NCI-H1417 treated with DMSO at 0.1 percent for 48 hours (cell line): ENCODE measurements at places on chromosomes 5 and 9.

GRCh38 chr5:10719965-10720364 is 41.1 kb downstream of the DAP start:
- DNase-seq = no peak

DNA sequence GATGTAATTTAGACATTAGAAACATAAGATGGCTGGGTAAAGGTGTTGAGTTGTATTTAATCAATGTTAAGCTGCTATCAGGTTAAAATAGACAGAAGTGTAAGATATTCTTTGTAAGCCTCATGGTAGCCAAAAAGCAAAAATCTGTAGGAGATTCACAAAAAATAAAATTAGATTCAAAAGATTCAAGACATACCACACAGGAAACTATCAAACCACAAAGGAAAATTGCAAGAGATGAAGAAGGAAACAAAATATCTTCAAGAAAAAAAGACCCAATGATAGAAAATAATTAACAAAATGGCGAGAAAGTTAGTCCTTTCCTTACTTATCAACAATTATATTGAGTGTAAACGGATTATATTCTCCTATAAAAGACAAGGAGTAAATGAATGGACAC is 15.3 kb downstream of the XRCC4 start:
- no peak for DNase-seq

GRCh38 chr5:180807046-180807445 is 4.4 kb upstream of the MGAT1 start:
- DNase-seq = no peak

DNA sequence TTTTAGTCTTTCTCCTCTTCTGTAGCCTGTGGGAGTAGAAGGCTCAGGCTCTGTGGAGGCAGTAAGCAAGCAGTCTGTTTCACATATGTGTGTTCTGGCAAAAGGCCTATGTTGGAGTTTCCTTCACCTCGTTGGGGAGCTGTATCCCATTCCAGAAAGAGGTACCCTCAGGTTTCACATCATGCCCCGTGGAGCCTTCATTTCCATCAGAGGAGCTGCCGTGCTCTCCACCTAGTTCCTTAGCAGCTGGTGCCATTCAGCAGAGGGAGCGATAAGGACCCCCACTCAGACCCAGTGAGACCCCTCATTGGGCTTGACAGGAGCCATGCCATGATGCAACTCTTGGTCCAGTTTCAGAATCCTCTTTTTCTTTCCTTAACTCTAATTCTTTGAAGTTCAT is 50.6 kb upstream of the ANGPTL2 start:
- DNase-seq = no peak

DNA sequence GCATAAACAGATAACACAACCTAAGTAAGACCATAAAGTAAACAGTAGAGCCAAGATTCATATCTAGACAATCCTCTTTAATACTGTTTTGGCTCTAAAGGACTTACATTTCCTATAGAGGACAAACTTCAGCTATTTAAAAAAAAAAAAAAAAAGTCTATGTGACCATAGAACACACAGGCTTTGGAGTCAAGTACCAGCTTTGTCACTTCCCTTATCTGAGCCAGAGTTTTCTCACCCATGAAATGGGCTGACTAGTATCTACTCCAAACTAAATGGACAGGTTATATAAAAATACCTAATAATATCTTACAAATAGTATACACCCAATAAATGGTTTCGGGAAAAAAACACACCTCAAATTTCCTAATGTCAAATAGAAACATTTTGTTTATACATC is 81.3 kb downstream of the STRBP start:
- DNase-seq = no peak

GRCh38 chr5:124948062-124948753 is 201.8 kb upstream of the ZNF608 start:
- no peak for DNase-seq

- no peak for DNase-seq
Measured at GRCh38 chr9:107308461-107308860, 25.4 kb downstream of the RAD23B start.

- no peak for DNase-seq
Measured at GRCh38 chr5:10662661-10663488, 98.2 kb downstream of the DAP start.

GRCh38 chr5:90097082-90097477 is 312.5 kb downstream of the CETN3 start:
- no peak for DNase-seq

GRCh38 chr5:132389585-132390286 is 20.2 kb downstream of the SLC22A5 start:
- DNase-seq = no peak

GRCh38 chr5:142363619-142363963 is 38.8 kb upstream of the SPRY4 start:
- DNase-seq = no peak

DNA sequence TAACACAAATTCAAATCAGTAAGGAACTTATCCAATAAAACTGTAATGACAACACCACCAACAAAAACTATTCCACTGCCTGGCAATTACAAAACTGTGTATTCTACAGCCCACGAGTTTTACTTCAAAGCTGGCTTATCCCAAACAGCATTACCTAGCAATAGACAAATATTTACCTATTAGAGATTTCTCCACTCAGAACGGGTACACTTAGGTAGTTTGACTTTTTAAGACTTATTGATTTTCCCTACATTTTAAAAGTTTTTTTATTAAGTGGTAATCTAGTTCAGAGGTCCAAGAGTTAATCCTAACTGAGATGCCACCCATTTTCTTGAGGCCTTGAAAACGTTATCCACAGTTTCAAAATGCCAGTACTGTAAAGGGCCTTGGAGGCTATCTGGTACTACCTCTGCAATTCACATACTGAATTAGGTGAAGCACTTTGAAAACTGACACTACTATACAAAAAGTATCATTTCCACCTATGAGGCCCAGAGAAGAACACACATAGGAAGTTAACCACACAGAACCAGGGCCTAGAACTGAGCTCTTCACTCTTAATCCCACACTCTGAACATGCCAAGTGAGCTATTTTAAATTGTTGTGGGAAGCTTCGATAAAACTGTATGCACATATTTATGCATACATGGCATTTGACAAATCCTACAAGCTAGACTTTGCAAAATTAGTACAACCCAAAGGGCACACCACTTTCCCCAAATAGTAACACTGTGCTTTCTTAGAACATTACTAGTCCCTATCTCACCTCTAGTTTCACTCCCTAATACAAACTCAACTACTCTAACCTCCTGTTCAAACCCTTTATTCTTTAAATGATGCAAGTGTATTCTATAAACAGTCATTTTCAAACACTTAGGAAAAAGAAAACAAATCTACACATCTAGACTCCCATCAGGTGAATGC is 2.1 kb downstream of the NADK2 start:
- DNase-seq = no peak

- DNase-seq = no peak
Measured at GRCh38 chr5:73955271-73955846, 329.4 kb downstream of the ARHGEF28 start.

DNA sequence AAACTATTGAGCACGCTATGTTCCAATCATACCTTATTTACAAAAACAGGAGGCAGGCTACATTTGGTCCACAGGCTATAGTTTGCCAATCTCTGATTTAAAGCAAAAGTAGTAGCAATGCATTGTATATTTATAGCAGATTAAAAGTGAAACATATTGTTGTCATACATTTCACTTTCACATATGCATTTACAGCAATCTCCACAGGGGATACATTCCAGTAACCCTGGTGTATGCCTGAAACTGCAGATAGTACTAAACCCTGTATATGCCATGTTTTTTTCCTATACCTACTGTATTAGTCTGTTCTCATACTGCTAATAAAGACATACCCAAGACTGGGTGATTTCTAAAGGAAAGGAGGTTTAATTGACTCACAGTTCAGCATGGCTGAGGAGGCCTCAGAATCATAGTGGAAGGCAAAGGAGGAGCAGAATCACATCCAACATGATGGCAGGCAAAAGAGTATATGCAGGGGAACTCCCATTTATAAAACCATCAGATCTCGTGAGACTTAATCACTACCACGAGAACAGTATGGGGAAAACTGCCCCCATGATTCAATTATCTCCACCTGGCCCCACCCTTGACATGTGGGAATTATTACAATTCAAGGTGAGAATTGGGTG is 5.9 kb upstream of the CSF1R start:
- no peak for DNase-seq

- DNase-seq = no peak
Measured at GRCh38 chr5:14668181-14668591, 3.7 kb downstream of the OTULIN start.

DNA sequence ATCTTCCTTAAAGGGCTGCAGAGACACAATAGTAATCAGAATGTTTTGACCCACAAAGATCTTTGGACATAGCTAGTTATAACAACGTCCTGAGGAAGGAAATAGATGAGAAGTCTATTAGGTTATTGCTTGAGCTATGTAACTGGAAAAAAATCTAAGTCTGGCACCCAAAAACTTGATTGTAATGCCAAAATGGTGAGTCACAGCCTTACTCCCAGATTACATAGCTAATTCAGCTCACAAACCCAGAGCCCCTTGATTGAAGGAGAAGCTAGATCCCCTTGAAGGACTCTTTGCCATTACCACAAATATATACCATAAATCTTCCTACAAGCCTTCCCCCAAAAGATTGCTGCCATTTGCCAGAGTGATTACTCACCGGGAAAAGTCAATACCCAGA is 341.8 kb upstream of the KIF2A start:
- DNase-seq = no peak

DNA sequence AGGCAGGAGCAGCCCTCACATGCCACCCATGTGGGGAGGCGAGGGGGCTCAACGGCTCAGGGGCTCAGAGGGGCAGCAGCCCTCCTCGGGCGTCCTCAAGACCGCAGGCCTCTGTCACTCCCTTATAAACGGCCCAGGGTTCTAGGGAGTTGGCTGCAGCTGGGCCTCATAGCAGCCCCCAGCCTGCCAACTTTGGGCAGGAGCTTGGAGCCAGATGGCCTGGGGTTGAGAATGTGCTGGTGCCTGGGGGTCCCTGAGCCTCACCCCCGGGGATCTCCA is 51.0 kb upstream of the RNU6ATAC start:
- no peak for DNase-seq

- DNase-seq = no peak
Measured at GRCh38 chr5:150192462-150192861, 2.6 kb downstream of the SLC6A7 start.

DNA sequence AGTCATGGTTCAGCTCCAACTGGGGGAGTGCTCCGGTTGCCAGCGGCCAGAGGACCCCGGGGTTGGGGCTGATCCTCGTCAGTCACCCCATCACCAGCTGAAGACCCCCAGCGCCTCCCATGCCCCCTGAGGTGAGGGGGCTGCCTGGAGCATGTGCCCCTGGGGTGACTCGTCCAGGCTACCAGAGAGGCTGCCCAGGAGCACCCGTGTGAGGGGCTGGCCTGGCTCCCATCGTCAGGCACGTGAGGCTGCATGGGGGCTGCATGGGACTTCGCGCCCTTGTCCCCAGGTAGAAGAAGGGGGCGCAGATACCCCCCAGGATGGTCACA is 46.4 kb upstream of the EGFL7 start:
- no peak for DNase-seq

DNA sequence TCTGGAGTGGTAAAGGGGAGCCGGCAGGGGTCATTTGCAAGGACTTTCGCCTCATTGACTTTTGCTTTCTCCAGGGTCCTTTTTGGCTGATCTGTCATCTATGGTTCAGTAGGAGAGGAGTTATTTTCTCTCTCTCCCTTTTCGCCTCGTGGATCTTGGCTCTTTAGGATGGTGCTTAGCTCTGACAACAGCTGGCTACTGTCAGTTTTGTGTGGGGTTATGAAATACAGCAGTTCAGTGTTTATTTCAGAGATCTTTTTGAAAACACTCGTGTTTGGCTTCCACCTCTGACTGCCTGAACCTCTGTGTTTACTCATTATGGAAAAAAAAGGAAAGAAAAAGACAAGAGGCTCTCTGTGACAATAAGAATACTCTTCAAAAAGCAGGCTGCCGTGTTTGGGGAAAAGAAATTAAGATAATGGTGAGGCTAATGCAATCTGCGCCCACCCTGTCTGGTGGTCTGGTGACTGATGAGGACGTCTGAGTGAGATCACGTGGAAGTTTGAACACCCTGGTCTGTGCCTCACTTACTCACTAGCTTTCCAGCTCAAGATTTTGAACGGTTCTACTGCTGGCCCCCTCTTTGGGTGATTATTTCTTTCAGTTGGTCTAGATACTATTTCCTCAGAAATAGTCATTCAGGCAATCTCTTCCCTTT is 567.7 kb downstream of the CAAP1 start:
- DNase-seq = no peak

GRCh38 chr9:4435197-4435596 is 55.1 kb upstream of the SLC1A1 start:
- DNase-seq = no peak

DNA sequence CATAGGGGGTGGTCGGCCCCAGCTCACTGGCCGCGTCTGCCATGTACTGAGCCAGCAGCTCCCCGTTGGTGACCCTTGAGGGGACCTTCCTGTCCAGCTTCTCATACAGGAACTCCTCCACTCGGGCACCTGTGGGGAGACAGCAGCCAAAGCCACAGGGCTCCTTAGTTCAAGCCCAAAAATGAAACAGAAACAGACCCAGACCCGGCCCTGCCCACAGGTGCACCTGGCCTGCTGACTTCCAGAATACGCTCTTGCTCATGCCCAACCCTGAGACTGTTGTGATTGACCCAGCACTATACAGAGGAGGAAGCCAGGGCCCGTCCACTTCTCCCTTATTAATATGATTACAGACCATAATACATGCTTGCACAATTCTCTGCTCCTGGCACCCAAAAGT is 7.0 kb downstream of the SH3GLB2 start:
- DNase-seq = no peak

DNA sequence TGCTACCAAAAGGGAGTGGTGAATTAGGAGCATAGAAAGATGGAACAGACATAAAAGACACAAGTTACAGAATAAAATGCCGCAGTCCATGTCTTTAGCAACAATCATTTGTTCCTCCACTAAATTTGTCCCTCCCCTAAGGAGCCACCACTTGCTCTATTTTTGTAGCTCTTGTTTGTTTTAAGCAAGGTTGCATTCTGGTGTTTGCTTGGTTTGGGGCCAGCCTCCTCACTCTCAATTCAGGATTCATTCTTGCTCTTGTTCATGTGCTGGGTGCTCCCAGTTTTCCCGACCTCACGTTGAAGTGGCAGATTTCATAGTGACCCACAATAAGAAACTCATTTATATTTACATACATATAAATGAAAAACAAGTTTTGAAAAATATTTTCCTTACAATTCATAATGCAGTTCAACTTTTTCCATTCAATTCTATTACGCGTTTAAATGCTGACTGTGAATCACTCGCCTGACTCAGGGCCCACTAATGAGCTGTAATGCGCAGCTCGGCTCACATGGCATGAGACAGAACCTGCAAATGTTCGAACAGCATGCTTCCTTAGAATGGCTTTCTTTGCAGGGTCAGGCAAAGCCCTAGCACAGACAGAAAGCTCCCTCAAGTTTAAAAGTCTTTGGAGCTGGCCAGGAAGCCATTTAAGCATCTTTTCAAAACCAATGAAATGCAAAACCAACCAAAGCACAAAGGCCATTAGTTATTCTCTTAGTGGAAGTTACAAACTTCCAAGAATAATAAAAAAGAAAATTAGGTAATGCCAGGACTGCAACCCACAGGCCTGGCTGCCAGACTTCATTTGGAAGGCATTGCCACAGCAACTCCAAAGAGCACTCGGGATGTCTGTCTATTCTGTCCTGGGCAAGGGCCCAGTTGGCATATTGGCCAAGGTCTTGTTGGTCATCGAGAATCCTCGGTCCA is 41.7 kb downstream of the RETREG1 start:
- no peak for DNase-seq
